ENCODE measurements at places on chromosomes 3 and 15.

DNA sequence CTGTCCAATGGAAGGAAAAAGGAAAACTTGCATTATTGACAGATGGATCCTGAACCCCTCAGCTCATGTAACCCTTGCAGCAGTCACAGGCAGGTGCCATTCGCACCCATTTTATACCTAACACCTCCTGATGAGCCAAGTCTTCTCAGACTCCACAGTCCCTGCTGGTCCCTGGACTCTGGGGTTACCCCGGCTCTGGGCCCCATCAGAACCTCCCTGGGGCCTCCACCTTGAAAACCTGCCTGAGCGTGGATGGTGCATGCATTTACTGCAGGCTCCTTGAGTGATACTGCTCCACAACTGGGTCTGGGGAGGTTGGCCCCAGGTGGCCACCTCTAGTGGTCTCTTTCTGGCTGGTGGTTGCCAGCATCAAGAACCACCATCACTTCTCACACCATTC, 15.9 kb upstream of the DOCK3 start:
- no peak for DNase-seq

GRCh38 chr15:78212546-78213424, 21.6 kb downstream of the ACSBG1 start:
- DNase-seq, result no peak

- no peak for DNase-seq
These were observed 2.1 kb downstream of the BLOC1S6 start for GRCh38 chr15:45589256-45589655.

- DNase-seq, result no peak
These were observed 289.9 kb downstream of the CTNNB1 start for GRCh38 chr3:41489231-41489630.

Measured in stimulated activated CD8-positive, alpha-beta memory T cell treated with anti-CD3 and anti-CD28 coated beads, Interleukin-2, amount 100 ng/mL, for 1 hour (primary cell).